ENCODE measurements at places on chromosomes 6 and 20.

DNA sequence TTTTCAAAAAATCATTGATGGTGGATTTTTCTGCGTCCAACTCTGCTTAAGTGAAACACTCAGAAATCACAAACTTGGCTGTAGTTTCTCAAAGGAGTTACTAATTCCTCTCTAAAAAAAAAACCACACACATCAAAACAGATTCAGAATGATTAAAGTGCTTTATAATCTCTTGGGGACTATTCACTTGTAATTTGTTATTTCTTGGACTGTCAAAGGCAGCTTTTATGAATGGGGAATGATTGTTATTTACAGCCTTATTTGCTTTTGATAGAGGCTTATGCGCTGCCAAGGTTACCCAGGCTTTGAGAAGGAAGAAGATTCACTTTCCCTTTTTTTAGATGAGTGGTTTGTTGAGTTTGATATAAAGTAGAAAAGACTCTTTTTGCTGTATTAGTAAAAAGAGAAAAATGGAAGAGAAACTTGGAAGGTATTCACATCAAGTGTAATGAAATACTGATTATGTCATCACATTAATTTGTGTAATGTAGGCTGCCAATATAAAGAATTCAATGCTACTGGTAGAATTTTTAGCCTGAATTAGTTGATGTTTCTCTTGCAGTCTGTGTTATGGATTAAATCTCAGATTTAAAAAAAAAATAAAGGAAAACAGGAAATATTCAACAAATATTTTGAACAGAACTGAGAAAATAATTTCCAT, 381.0 kb upstream of the SASH1 start:
- DNase-seq, result no peak

- no peak for DNase-seq
These were observed 68.3 kb downstream of the IMPG1 start for GRCh38 chr6:76004202-76004601.

DNA sequence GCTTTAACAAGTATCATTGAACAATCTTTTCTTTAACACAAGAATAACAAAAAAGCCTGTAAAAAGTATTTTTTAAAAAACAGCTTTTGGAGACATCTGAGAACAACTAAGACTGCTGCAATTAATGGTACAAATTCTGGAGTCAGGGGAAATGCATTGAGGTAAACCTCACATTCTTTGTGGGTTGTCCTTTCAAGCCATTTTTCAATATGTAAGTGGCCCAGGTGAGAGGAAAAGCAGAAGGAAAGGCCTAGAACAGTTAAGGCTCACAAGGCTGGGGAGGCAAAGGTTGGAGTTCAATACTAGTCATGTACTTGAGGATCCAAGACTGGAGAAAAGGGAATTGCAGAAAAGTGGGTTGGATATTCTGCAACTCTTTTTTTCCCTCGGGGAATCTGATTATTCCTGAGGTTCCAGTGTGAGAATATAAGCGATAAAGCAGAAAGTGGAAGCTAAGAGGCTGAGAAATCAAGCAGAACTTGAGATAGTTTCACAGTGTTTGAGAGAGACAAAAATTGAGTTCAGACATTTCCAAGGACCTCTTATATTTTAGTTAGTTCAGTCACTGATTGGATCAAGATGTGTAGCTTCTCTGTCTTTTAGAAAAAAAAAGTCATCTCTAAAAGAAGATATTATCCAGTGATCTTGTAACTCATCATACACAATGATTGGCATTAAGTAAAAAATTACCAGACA, 25.0 kb upstream of the TXLNB start:
- DNase-seq, result no peak

DNA sequence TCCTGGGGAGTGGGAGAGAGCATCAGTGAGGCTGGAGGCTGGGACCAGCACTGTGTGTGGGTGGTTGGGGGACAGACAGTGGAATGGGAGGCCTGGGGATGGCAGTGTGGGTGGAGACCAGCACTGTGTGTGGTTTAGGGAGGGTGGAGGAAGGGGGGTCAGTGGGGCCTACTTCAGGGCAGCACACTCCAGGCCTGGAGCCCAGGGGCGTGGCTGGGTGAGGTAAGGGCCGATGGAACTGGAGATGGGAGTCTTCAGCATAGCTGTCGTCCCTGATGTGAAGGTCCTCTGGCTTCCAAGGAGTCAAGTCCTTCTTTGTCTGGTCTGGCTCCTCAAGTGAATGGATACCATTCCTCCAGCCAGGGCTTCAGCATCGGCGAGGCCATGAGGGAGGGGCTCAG, 18.6 kb downstream of the KCNK17 start:
- DNase-seq, result no peak

GRCh38 chr20:25484911-25485511, 77.5 kb downstream of the GINS1 start:
- DNase-seq, result no peak

GRCh38 chr6:37840940-37841300, 21.4 kb downstream of the ZFAND3 start:
- no peak for DNase-seq

GRCh38 chr6:138526822-138527235, 27.5 kb upstream of the NHSL1 start:
- no peak for DNase-seq

GRCh38 chr20:38875175-38875993, 50.8 kb upstream of the FAM83D start:
- DNase-seq, result peak; percentile 70

- DNase-seq, result no peak
These were observed 13.5 kb downstream of the THBS2 start for GRCh38 chr6:169240125-169240524.

DNA sequence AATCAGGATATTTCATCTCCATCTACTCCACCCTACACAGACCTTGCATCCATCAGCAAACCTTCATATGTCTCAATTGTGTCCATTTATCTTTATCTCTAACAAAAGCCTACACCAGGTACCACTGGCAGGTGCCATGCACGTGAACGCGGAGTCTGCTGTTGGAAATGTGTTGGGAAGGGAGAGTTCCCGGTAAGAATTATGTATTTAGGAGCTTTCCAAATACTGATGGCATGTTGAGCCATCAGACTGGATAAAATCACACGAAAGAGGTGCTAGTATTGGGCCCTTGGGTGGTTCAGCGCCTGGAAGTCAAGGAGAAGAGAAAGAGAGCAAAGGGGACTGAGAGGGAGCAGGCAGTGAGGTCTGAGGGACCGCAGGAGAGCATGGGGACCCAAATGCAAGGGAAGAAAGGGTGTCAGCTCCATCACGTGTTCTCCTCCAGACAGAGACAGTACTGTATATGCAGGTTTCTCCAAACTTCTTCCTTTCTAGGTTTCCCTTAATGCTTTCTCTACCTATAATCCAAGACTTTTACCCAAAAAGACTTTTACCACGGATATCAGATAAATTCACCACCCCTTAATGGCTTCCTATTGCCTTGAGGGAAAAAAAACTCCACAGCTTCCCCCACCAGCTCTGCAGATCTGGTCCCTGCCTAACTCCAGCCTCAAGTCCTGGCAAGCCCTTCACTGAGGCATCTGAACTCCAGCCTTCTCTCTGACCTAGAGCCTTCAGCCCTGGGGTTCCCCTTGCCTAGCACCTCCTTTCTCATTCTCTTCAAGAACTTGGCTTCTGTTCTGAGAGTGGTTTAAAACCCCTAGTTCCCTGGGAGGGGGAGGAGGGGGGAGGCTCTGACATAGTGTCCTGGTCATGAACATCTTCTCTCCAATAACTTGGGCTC, 4.8 kb upstream of the ZNF217 start:
- DNase-seq, result no peak

DNA sequence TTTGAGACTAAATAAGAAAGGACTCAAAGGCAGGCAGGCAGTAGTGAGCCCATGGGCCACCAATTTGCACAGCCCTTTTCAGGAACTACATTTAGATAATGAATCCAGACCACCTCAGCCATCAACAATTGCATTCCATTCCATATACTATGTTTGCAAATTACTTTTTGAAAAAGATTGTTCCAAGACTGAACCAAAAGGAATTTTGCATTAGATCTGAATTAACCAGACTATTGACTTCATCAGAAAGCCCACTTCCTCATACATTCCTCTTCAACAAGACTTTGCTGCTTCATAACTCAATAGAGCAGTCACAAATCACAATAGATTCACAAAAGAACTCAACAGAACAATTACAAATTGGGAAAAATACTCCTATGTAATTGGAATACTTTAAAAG, 229.1 kb downstream of the SIM1 start:
- no peak for DNase-seq

DNA sequence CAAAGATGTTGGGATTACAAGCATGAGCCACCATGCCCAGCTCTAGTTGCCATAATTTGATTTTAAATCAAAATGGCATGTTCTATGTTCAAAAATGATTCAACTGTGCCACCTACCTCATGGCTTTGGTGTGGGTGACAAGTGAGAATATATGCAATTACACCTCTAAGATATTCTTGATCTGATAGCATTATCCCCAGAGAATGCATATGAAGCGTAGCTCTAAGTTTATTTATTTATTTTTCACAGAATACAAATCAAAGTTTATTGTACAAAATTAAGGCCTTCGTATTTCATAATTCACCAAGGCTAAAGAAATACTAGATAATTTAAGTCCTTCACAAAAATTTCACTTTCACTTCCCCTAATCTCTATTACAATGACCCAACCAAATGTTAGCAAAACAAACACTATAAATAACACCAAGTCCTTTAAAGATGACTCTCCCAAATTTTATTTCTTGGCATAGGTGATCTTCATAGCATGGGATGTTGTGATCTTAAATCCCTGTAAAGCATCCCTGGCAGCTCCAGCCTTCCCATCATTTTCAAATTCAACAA, 205.9 kb upstream of the TAB2 start:
- no peak for DNase-seq

DNA sequence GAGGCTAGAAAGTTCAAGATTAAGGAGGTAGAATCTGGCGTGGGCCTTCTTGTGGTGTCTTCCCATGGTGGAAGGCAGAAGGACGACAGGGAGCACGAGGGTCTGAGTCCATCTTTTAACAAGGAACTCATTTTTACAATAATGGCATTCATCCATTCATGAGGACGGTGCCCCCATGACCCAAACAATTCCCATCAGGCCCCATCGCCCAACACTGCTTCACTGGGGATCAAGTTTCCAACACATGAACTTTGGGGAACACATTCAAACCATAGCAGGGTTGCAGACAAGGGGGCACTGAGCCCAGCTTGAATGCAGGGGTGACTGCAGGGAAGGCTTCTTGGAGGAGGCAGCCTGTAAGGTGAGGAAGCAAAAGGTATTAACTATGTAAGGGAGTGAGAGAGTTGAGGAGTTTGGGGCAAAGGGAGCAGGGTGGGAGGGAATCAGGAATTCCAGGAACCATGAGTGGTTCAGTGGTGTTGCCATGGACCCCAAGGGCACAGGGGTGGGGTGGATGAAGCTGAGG, 5.5 kb downstream of the RAB44 start:
- DNase-seq, result no peak

GRCh38 chr6:5680095-5680494, 326.6 kb downstream of the NRN1 start:
- no peak for DNase-seq

DNA sequence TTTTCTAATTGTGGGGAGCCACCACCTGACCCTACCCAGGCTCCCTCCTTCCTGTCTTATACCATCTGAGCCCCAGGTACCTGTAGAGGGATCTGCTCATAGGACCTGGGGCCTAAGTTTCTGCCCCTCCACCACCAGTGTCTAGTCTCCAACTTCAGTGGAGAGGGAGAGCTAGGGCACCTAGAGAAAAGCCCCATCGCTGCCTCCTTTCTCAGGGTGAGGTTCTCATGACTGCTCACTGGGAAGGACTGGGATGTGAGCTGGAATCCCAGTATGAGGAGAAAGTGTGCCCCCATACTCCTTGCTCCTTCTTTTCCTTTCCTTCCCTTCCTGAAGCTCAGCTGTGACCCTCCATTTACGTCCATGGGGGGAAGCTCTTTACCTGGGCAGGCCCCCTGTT, 231.6 kb downstream of the LRFN2 start:
- no peak for DNase-seq

- DNase-seq, result no peak
These were observed 47.0 kb upstream of the GCLC start for GRCh38 chr6:53591873-53592272.

- DNase-seq, result peak; percentile 35
These were observed 1.8 kb upstream of the ABT1 start for GRCh38 chr6:26594730-26595632.

DNA sequence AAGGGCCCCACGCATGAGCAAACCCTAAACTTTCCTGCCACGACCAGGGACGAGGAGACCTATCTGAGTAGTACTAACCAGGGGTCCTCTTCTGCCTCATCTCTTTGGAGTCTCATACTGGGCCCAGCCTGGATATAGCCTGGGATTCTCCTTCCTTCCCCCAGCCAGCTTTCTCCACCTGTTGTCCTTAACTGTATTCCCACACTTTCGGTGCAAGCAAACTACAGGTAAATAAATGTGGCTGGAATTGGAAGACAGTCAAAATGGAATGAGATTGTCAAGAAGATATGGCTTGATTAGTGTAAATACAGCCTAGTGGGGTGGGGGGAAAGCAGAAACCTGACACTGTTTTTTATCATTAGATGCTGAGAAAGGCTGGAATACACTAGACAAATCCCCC, 23.5 kb upstream of the LY86 start:
- DNase-seq, result no peak

DNA sequence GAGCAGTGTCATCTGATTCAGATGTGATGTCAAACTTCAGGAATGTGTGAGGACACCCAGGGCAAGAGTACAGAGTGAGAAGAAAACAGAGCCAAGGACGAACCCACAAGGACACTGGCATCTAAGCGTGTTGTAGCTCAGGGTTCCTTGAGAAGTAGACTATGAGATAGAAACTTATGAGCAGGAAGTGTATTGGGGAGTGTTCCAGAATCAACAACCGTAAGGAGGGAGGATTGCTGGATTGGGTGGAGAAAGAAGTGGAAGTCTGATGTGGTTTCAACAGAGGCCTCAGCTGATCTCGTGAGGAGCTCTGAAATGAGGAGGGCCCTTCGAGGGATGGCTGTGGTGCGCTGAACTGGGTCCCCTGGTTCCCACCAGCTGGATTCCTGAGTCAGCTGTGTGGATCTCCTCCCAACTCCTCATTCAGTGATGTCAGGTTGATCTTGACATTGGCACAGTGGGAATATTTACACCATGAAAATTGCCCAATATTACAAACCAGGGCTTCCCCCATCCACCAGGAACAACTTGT, 25.7 kb upstream of the IGF2R start:
- no peak for DNase-seq

GRCh38 chr6:166667796-166668610, 41.0 kb upstream of the RPS6KA2 start:
- no peak for DNase-seq

DNA sequence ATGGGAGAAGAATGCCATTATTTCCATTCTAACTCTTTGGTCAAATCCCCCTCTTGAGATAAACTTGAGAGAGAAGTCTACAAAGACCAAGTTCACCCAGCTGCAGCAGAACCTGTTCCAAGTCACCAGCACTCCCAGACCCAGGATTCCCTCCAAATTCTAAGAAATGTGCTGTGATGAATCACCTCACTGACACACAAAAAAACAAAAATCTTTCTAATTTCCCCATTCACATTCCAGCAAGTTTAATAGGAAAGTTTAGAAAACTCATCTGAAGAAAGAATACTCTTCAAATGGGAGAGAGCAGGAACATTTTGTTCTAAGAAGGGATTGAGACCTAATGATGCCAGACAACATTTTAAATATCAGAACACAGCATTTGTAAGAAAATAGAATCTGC, 213.6 kb upstream of the PLCB4 start:
- DNase-seq, result no peak

- no peak for DNase-seq
These were observed 8.6 kb downstream of the DIDO1 start for GRCh38 chr20:62917720-62918119.

Data from activated CD4-positive, alpha-beta memory T cell treated with anti-CD3 and anti-CD28 coated beads, Interleukin-2, amount 10 ng/mL, durations not matched to agents 7 days and 5 days (primary cell).